Activated T-cell treated with anti-CD3 and anti-CD28 coated beads, Interleukin-2, amount 50 U/mL, for 72 hours (primary cell): ENCODE measurements at places on chromosomes 3 and 15. TPM values are rescaled to one million over a fixed set of nuclear protein-coding genes. Genes with fewer than 3 reads are reported as not detected.

The CPEB1 gene
- total RNA-seq = 0.48 TPM

The HIGD2B gene
- total RNA-seq = 0.22 TPM

The KCNMB3 gene
- total RNA-seq = 0.89 TPM

The TMEM39A gene
- total RNA-seq = 67.4 TPM

The SLCO3A1 gene
- total RNA-seq = 13.6 TPM

The CELSR3 gene
- total RNA-seq = 17.4 TPM

DNA sequence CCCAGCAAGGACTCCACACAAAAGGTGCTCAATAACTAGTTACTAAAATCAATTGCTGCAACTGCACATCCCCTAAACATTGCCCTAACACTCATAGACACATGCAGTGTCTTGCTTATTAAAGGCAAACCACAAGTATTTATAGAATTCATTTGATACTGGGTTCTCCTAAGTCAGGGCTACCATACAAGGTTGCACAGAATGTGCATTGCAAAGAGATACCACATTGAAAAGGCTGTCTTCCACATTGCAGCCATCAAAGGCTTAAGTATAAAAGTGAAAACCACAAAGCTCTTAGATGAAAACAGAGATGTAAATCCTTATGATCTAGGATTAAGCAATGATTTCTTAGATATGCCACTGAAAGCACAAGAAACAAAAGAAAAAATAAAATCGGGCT, 33.6 kb upstream of the TOPAZ1 start:
- peak overlapping the region; percentile 43 for H3K4me3 ChIP-seq
- H3K4me1 ChIP-seq = peaks cover 22% of the 10 kb centered on the region
- H3K27ac ChIP-seq = no peak overlapping the region
- DNase-seq = no peak
- H3K36me3 ChIP-seq = no peaks in the 10 kb centered on the region

DNA sequence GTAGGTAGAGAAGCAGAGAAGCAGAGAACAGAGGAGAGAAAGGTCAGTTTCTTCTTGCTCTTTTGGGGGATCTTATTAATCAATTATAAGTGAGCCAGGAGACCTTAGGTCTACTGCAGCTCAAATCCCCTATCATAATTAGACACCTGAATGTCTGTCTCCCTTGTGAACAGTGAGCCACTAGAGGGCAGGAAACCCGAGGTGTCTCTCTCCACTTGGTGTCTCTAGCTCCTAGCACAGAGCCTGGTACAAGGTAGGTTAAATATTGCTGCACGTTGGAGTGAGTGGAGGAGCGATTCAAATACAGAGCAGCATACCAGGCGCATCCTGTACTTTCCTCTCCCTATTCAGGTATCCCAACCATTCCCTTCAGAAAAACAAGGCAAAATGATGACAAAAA, 2.0 kb upstream of the ST8SIA2 start:
- no peak overlapping the region for H3K4me3 ChIP-seq
- H3K27me3 ChIP-seq = peaks cover 86% of the 10 kb centered on the region
- no peaks in the 10 kb centered on the region for H3K36me3 ChIP-seq

DNA sequence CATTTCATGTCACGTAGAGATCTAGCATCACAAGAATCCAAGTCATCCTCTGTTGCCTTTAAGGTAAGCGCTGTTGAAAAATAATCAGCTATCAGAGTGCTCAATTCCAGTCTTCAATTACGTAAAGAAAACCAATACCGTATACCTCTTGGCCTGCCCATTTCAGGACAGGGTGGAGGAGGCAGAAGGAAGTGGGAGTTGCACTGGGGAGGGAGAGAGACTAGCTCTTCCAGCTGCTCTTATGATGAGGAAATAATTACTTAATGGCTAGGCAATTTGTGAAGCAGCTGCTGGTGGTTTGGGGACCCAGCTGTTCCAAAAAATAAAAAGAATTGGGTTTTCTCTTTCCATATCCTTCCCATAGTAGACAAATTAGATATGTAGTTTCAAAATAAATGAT, 365.8 kb upstream of the MCTP2 start:
- DNase-seq = no peak
- H3K27ac ChIP-seq = no peak overlapping the region
- peaks cover 15% of the 10 kb centered on the region for H3K4me1 ChIP-seq

DNA sequence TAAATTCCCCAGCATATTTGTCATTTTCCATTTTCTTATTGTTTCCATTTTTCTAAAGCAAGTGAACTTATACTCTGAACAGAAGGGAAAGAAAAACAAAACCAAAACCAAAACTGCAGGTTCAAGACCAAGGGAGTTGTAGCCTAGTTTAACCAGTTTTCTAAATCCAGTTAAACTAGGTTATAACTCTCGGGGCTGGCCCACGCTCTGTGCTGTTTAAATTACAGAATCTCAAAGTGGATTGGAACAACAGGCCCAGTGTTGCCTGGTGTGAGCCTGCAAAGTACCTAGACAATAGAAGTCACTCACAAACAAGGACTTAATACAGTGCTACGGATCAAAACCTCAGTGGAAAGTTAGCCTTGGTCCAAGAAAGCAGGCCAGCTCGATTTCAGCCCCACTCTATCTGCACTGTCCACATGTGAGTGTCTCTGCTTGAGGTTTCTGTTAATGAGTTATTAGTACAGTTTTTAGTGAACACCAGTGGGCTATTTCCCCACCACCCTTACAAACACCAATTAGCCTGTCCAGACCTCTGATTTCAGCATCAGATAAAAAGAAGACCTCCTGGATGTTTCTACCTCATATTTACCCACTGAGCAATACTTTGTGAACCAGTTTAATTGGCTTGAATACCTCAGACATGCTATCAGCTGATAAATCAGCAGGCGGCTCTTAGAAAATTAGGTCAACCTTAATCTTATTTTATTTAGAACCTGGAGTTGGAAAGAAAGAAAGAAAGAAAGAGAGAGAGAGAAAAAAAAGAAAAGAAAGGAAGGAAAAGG, 93.8 kb upstream of the PDZRN3 start:
- no peaks in the 10 kb centered on the region for H3K4me1 ChIP-seq
- H3K4me3 ChIP-seq = no peak overlapping the region
- H3K36me3 ChIP-seq = no peaks in the 10 kb centered on the region
- no peaks in the 10 kb centered on the region for H3K27me3 ChIP-seq
- DNase-seq = no peak
- H3K27ac ChIP-seq = no peak overlapping the region

DNA sequence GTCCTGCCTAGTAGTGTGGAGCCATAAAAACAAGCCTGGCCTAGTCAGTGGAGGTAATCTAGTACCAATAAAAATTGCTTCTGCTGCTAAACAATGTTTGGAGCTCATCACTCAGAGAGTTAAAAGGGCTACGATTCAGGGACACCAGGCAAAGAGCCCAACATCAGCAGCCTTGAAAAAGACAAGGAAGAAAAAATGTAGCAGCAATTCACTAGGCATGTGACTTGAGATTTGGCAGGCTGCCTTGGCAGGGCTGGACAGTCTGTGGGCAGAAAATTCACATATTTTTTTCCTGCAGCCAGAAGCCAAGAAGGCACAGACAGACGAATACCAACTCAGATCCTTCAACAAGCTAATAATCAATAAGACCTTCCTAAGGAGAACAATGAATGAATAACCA, 47.2 kb downstream of the IGSF11 start:
- no peaks in the 10 kb centered on the region for H3K36me3 ChIP-seq
- no peak overlapping the region for H3K4me3 ChIP-seq
- H3K27ac ChIP-seq = no peak overlapping the region
- DNase-seq = no peak

DNA sequence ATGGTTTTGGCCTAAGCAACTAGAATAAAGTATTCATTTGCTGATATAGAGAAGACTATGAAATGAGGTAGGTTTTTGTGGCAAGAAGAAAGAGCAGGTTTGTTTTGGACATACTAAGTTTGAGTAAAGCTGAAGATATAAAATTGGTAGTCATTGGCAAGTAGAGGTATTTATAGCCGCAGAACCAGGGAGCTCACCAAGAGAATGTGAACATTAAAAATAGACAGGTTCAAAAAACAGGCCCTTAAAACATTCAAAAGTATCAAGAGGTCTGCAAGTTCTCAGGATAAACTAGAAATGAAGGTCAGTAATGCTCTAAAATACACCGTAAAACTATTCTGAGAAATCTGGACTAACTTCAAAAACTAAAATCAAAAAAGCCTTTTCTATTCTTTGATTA, 240.7 kb downstream of the SCAPER start:
- no peak for DNase-seq
- peaks cover 8% of the 10 kb centered on the region for H3K36me3 ChIP-seq
- no peak overlapping the region for H3K27ac ChIP-seq
- H3K27me3 ChIP-seq = no peaks in the 10 kb centered on the region
- peaks cover 9% of the 10 kb centered on the region for H3K4me1 ChIP-seq
- no peak overlapping the region for H3K4me3 ChIP-seq

GRCh38 chr15:68583936-68584755, 5.4 kb downstream of the CORO2B start:
- DNase-seq = no peak
- H3K4me1 ChIP-seq = peaks cover 16% of the 10 kb centered on the region
- H3K36me3 ChIP-seq = no peaks in the 10 kb centered on the region

DNA sequence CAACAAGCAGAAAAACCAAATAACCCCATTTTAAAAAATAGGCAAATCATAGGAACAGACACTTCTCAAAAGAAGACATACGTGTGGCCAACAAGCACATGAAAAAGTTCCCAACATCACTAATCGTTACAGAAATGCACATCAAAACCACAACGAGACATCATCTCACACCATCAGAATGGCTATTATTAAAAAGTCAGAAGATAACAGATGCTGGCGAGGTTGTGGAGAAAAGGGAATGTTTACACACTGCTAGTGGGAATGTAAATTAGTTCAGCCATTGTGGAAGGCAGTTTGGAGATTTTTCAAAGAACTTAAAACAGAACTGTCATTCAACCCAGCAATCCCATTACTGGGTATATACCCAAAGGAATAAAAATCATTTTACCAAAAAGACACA, 60.7 kb downstream of the ABI3BP start:
- no peaks in the 10 kb centered on the region for H3K4me1 ChIP-seq
- no peak overlapping the region for H3K4me3 ChIP-seq
- H3K36me3 ChIP-seq = no peaks in the 10 kb centered on the region
- no peak for DNase-seq
- peaks cover 11% of the 10 kb centered on the region for H3K27me3 ChIP-seq

- DNase-seq = no peak
- no peaks in the 10 kb centered on the region for H3K36me3 ChIP-seq
- H3K4me3 ChIP-seq = no peak overlapping the region
- peaks cover 6% of the 10 kb centered on the region for H3K4me1 ChIP-seq
Measured at GRCh38 chr15:57698243-57698642, 8.3 kb upstream of the POLR2M start.

DNA sequence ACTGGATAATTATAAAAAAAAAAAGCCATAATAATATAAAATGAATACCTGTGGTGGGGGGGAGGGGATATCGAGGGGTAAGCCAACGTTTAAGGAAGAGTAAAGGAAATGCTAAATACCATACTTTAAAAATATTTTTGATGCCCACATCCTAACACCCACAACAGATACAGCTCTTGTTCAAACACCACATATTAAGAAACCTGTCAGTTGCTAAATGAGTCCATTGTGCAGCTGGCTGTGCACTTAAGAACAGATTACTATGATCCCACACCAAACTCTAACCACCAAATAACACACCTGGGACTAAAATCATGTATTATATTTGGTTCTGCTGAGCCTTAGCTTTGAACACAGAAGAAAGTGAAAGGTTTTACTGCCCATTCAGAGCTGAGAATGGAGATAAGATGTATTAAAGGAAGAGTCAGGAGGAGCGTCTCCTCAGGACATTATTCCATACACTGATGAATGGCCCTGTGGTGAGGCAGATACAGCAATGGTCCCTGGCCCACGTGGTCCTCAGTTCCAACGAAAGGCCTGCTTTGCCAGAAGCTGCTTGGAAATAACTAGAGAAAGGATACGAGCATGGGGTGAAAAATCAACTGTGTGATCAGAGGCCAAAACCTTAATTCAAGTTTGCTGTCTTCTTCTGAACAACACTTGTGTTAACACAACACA, 515.4 kb downstream of the FOXP1 start:
- H3K4me1 ChIP-seq = peaks cover 71% of the 10 kb centered on the region
- H3K36me3 ChIP-seq = no peaks in the 10 kb centered on the region
- peak overlapping the region; percentile 41 for H3K27ac ChIP-seq
- DNase-seq = no peak

DNA sequence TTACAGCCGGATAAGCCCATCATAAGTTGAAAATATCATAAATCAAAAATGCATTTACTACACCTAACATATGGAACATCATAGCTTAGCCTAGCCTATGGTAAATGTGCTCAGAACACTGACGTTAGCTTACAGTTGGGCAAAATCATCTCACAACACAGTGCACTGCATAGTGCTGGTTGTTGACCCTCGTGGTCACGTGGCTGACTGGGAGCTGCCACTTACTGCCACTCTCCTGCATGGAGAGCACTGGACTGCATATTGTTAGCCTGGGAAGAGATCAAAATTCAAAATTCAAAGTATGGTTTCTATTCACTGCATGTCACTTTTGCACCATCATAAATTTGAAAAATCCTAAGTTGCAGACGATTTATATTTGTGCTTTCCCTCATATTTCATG, 94.0 kb upstream of the CACNA2D3 start:
- H3K36me3 ChIP-seq = no peaks in the 10 kb centered on the region
- no peak for DNase-seq
- no peak overlapping the region for H3K27ac ChIP-seq
- no peak overlapping the region for H3K4me3 ChIP-seq
- H3K4me1 ChIP-seq = no peaks in the 10 kb centered on the region

- DNase-seq = no peak
- no peaks in the 10 kb centered on the region for H3K36me3 ChIP-seq
- no peaks in the 10 kb centered on the region for H3K27me3 ChIP-seq
Measured at GRCh38 chr3:14508505-14508819, 31.7 kb downstream of the GRIP2 start.

DNA sequence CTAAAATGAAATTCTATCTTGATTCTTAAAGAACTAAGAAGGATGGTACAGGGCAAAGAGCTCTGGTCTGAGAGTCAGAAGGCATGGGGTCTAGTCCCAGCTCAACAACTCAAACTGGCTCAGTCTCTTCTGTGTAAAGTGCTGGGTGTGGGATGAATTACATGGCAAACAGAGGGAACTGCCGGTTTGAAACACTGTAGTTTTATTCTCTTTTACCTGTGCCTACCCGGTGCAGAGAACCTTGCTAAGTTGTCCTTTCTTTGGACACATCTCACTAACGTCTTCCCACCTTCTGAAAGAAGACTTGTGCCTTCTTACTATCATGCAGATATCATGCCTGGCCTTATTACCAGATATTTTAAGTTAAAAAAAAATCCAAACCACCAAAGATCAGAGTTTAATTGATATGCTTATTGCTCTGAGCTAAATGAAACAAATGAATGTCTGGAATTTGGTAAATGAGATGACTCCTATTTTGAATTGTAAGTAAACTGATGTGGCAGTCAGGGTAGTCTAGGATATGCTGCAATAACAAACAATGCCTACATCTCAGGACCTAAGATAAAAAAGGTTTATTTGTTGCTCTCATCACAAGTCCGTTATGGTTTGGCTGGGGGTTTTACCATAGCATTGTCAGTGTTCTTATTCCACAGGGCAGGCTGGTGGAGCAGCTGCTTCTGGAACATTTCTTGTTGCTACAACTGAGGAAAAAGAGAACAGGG, 12.5 kb upstream of the RARRES1 start:
- DNase-seq = no peak
- no peaks in the 10 kb centered on the region for H3K4me1 ChIP-seq
- no peaks in the 10 kb centered on the region for H3K27me3 ChIP-seq
